Omental fat pad (tissue), 4 donors: ENCODE measurements at places on chromosomes 3 and 15. TPM values are rescaled to one million over a fixed set of nuclear protein-coding genes. Genes with fewer than 3 reads are reported as not detected.

The PP2D1 gene
- total RNA-seq: not detected

DNA sequence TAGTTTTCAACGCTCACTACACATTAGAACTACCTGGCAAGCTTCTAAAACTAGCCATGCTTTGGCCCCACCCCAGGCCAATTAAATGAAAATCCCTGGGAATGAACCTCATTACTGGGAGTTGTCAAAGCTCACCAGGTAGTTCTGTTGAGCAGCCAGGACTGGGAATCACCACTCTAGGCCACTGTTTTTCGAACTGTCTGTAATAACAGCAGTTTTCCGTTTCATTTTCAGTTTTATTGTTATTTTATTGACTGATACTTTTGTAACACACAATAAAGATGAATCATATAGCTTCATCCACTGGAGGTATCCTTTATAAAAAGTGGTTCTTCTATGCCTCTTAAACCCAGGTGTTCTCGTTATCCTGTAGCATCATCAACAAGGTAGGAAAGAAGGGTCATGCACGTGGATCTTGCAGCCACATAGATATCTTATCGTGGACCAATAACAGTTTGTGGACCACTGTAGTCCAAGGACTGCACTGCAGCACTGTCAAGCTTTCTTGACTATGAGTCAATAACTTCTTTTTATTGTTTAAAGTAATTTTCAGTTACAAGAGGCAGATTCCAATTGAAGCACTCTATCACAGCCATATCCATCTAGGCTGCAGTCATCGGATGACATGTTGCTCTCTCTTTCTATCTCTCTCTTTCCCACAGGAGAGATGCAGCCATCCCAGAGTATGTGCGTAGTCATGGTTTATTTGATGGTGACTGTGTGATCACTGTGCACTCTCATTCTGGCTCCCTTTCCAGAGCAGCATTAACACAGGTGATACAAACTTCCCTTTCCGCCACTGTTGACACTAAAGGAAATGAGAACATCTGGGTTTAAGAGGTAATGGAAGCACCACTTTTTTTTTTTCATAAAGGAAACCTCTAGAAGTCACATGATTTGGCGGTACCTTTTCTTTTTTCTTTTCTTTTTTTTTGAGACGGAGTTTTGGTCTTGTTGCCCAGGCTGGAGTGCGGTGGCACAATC, 39.0 kb upstream of the BLM start:
- DNase-seq: no peak

DNA sequence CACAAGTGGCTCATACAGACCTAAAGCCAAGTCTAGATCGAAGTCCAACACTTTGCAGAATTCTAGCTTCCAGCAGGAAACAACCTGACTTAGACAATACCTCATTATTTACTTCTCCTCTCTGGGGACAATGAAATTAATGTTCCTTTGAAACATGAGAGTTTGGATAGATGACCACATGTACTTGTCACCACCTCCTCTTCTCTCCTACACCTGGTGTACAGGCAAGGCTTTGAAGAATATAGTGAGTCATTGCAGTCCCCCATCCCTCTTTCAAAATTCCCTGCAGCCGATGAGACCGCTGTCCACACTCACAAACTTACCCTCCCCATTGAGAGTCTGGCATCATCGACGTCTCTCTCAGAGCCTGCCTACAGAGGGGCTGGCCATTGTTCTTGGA, 189.0 kb upstream of the HES1 start:
- no peak for DNase-seq

The SLC15A2 gene
- 2.2 TPM for total RNA-seq

DNA sequence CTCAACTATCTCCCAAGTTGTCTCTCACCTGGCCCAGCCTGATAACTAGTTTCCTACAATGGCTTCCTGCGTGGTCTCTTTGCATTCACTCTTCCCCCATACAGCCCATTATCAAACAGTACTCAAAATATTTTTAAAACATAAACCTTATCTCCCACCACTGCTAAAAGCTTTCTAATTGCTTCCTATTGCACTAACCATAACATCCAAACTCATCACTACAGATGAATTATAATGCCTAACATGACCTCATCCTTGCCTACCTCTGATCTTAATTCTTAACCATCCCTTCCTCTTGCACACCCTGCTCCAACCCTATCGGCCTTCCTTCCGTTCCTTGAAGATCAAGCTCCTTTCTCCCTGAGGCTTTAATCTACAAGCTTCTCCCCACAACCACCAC, 17.0 kb downstream of the ACAP2 start:
- DNase-seq: no peak

- DNase-seq: no peak
Measured at GRCh38 chr3:112042842-112043280, 8.3 kb downstream of the TMPRSS7 start.

DNA sequence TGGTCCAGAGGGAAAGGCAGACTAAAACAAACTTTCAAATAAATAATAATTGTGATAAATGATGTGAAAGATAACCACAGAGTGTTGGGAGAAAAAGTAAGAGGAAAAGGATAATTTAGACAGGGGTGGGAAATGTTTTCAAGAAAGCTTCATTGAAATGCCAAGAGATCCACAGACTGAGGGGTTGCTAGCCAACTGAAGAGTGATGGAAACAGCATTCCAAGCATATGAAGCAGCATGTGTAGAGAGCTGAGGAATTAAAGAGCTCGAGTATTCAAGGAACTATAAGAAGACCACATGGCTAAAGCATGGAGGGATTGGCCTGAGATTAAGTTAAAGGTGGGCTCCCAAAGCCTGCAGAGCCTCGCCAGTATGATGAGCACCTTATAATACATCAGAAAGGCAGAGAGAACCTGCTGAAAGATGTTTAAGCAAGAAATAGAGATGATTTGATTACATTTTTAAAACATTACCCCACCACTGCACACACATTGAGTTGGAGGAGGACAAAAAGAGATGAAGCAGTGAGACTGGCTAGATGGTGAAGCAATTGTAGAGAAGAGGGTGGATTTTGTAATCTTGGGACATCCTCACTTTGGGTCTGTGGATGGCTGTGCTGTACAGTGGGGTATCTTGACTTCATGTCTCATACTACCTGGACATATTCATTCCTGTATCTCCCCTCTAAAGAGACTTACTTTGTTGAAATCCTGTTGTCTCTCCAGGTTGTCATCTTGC, 100.8 kb downstream of the STAC start:
- no peak for DNase-seq

- no peak for DNase-seq
Measured at GRCh38 chr3:140088058-140088457, 153.1 kb downstream of the CLSTN2 start.

The MORC1 gene
- total RNA-seq: not detected

DNA sequence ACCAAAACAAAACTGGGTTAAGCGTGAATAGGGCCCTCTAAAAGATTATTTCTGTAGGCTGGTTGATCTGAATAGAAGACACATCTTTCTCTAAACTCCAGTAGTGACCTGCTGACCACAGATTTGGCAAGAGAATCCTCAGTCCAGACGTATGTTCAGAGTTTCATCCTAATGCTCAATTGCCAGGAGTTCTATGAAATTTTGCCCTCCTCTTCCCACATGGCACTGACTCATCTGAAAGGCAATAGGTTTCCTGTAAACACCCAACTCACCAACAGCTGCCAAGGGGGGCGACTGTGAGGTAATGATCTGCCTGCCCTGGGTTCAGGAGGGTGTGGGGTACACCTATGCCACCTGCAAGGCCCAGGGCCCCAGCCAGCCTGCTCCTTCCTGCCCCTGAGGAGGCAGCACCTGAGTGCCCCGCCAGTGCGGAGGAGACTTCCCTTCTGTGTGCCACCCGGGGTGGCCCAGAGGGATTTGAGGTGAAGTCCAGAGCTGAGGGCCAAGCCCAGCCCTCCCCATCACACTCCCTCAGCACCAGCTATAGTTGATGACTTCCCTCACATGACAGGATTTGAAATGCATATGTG, 8.4 kb upstream of the PLA2G4D start:
- DNase-seq: no peak

- DNase-seq: no peak
Measured at GRCh38 chr3:119795849-119796248, 13.9 kb downstream of the NR1I2 start.

DNA sequence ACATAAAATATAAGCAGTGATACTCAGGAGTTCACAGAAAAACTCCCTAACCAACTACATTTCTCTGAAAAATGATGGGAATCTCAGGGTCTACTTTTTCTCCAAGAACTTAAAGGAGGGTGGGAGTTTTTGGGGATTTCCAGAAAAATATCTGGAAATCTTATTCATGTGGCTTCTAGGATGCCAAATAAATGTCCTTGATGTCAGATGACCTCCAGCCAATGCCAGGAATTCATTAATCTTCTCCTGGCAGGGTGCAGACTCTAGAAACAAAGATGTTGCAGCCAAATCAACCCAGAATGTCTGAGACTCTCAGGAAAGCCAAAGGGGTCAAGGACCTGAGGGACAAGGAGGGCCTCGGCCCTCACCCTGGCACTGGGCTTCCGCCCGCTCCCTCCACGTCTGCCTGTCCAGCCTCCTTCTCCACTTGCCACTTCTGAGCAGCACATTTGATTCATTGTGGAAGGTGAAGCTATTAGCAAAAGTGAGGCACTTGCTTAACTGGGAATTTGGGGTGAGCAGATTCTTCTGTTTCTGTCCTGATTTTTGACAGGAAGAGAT, 61.9 kb upstream of the HEG1 start:
- DNase-seq: no peak

- DNase-seq: no peak
Measured at GRCh38 chr15:97909291-97909891, 51.1 kb upstream of the ARRDC4 start.

The GATA2 gene
- total RNA-seq: 6.6 TPM

GRCh38 chr3:99957151-99957796, 139.6 kb downstream of the CMSS1 start:
- no peak for DNase-seq

- no peak for DNase-seq
Measured at GRCh38 chr3:136787349-136787748, 31.6 kb upstream of the SLC35G2 start.

DNA sequence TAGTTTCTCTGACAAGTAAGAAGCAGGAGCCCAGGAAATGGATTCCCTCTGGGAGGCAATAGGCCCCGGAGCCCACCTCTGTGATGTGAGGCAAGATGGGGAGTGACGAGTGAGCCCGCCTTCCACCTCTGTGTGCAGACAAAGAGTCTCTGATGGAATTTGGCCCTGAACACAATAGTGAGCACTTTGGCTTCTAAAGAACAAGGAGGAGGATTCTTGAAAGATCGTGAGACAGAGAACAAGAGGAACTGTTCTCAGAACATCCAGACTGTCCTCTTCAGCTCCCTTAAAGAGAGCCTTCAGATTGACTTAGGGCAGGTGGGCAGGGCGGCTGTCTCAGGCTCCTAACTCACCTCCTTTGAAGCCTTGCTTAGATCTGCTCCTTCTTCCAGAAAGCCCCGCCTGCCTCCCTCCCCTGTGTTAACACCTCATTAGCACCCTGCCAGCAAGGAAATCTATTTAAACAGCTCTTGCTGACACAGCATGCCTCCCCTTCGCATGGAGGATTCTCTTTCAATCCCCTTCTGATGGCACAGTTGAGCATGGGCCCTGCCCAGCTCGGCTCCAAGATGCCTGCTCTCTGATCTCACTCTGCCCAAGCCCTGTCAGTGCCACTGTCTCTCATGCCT, 430.3 kb downstream of the NTRK3 start:
- no peak for DNase-seq

The RPL22L1 gene
- total RNA-seq: 99.3 TPM

GRCh38 chr3:189121092-189121491, 50.7 kb upstream of the TPRG1 start:
- no peak for DNase-seq

DNA sequence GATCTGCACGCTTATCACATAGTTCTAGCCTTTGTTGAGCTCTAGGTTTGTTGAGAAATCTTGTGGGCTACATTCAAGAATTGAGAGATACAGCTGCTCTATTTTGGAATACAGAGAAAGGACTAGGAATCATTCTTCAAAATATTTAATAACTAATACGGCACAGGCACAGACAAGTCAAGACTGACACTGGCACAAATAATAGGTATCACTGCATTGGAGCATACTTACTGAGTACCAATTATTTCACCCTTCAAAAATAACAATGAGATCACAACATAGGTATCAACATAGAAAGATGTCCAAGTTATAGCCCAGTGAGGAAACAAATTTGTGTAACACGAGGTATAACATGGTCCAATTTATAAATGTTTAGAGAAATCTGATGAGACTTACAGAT, 133.7 kb upstream of the TSC22D2 start:
- DNase-seq: no peak

The OR4F15 gene
- not detected for total RNA-seq

DNA sequence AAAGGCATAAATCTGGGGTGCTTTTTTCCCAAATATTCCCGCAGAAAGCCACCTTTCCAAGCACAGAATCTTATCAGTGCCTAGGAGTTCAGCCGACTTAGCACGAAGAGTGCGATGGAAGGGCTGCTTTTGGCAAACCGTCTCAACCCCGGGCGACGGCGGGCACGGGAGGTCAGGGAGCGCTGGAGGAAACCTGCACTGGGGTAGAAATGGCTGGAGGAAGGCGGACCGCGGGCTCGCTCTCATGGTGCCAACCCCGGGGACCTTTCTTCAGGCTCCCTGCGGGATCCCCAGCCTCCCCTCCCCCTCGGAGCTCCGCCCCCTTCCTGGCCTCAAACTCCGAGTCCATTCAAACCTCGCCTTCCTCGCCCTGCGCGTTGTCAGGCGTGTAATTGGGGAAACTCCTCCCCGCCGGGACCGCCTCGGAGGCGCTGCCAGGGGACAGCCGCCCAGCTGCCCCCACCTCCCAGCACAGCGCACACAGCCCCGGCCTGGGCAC, at the start of gene GABRG3:
GABRG3 (plus strand) TSS at position 470 of the 499 bp plus-strand sequence.
- DNase-seq: no peak

DNA sequence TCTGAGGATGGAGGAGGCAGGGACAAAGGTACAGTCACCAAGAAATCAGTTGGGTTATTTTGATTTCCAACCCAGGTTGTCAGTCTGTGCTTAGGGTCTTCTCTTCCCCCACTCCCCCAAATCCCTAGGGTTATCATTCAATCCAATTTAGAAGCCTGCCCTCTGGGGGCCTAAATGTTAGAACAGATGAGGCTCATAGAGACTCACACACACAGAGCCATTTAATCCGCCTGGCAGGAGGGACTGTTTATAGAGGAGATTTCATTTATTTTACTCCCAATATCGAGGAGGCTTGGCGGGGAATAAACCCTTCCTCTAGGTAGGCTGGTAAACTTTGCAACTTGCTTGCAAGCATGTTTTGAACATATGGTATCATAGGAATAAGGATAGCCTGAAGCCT, 52.8 kb downstream of the RHCG start:
- DNase-seq: no peak

GRCh38 chr15:35495080-35495479, 50.9 kb downstream of the DPH6 start:
- no peak for DNase-seq
